ENCODE measurements at places on chromosomes 12 and 14.

DNA sequence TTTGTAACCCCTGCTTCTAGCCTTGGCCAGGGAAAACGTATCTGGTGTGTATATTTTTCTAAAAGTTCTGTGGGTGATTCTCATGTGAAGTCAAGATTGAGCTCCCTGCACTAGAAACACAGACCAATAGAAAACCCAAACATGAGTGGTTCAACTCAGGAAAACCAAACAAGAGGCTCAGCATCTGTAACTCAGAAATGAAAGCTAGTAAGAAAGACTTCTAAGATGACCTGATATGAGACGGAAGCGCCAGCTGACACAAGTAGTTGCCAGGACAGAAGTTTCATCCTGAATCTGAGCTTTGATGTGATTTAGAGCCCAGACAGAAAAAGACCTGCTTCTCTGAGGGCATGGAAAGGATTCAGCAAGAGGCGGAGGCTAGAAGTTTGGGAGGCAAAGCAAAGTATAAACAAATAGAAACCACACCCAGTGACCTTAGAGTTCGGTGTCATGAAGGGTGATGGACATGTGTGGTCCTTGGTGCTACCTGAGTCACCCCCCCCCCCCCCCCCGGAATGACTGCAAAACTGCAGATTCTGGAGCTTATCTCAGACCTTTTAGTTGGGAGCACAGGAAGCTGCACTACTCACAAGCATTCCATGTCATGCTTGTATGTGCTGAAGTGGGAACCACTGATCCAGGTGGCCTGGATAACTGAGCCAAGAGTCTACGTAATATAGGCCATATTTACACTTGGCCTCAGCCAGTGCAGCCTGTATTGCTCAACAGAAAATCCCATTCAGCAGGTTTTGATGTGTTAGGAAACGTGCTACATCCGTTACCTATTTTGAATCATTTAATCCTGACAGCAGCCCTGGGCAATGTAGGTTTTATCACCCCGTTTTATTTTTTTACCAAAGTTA is 191.3 kb downstream of the ANO6 start:
- peak; percentile 34 for DNase-seq

- no peak for DNase-seq
Measured at GRCh38 chr12:17793854-17794253, 296.1 kb downstream of the RERGL start.

GRCh38 chr12:59396919-59397318 is 198.9 kb upstream of the SLC16A7 start:
- no peak for DNase-seq

DNA sequence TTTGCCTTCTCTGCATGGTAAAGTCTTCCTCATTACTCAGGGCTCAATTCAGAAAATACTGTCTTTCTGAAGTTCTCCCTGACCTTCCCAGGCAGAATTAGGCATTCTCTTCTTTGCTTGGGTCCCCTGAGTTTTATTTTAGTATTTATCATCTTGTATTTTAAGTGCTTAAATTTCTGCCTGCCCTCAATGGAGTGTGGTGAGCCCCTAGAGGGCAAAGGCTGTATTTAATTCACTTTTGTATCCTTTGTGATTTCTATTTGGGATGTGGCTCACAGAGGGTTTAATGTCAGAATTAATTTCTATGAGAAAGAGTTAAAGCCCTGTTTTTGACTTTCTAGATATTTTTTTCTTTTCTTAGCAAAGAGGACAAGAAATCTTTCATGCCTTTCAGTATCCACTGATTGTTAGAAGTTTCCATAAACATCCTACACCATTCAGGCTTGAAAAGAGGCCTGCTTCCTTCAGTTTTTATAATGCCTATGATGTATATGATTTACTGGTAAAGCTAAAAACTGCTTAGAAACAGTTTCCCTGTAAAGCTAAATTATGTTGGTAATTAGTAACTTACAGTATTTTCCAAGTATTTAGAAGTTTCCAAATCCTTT is 55.6 kb upstream of the PTPRB start:
- DNase-seq, result no peak

GRCh38 chr14:37251775-37252174 is 54.0 kb downstream of the MIPOL1 start:
- peak; percentile 50 for DNase-seq

DNA sequence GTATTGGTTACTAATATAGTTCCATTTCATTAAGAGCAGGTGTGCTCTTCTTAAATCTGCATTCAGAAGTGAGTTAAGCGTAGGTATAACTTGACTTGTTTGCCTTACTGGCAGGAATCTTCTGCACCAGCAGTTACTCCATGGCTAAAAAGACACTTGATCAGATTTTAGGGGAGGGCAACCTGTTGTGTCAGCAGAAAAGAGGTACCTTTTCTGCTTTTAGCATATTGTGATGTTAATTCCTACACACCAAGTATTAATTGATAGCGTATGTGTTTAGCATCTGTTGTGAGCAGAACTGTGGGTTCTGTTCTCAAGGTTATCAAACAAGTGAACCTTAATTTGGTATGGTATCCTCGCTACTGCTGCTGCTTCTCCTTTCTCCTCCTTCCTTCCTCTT is 38.3 kb downstream of the TTLL5 start:
- no peak for DNase-seq

DNA sequence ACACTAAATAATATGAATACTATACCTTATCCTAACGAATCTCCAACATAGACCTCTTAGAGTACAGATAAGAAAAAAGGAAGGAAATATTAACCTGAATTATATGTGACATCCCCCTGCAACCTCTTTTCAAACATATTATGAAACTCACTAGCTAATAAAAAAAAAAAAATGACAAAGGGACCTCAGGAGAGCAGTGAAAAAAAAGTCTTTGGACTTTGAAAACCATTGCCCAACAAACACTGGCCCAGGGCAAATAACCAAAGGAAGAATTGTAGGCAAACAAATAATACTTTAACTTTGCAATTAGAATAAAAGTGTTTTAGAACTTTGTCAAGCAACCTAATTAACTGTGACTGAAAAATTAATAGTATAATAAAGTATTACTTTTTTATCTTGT is 7.7 kb downstream of the SOX5 start:
- no peak for DNase-seq

- no peak for DNase-seq
Measured at GRCh38 chr14:103155010-103155409, 31.7 kb downstream of the TNFAIP2 start.

GRCh38 chr14:64943556-64943955 is 1.0 kb upstream of the GPX2 start:
- no peak for DNase-seq

GRCh38 chr12:25020621-25021243 is 71.8 kb upstream of the BCAT1 start:
- no peak for DNase-seq

DNA sequence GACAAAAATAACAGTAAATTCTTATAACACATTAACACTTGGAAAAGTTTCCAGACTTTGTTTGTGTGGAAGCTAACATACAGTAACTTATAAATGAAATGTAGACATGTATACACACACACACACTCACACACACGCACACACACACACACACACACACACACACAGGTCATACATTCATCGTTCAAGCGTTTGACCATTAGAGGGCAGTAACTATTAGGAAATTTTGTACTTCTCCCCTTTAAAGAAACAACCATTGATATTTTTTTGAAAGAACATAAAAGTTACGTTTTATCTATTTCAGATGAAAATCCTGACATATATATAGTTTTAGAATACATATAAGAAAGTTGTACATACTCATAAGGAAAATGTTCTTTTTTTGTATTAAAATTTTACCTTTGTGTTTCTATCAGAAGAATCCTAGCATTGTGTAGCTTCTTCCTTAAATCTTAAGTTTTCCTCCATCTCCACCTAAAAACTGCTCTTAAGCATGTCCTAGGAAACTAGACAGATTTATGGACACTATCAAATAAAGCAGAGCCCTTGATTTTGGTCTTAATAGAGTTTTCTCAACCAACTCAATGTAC is 29.0 kb downstream of the PTPRQ start:
- DNase-seq, result peak; percentile 26

DNA sequence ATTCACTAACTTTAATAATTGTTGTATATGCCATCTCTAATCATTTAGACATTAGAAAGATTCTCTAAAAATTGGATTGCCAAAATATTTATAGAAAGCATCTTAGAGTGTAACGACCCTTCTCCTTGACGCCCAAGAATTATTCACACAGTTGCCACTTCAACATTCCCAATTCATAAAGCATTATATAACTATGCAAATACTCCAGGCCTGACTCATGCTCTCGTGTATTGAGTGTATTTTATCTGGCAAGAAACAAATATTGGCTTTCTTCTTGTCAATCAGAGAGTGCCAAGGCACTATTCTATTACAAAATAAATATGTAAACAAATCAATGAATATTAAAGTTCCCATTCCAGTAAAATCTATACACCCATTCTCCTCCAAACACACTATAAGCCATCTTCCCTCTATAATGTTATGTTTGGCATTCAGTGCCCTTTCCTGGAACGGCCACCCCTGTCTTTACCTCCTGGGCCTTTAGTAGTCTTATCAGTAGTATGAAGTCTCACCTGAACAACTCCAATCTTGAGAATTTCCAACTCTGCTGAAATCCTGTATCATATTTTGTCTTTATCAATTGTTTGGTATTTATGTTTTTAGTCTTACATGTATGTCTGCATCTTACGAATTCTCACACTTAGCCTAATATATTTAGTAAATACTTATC is 182.6 kb downstream of the PIK3C2G start:
- DNase-seq, result no peak

DNA sequence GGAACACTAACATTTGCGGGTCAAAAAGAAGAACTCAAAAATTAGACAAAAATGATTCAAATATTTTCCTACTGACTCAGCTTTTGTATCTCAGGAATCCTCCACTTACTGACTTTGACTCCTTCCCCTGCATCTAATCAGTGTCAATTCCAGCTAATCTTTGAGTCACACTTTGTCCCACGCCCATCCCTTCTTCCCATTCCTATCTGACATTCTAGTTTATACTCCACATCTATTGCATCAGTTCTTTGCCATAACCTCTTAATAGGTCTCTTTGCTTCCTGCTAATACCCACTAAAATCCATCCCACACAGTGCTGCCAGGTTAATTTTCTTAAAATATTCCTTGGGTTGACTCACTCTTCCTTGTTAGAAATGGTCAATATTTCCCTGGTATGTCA is 19.1 kb downstream of the BBS10 start:
- DNase-seq, result no peak

DNA sequence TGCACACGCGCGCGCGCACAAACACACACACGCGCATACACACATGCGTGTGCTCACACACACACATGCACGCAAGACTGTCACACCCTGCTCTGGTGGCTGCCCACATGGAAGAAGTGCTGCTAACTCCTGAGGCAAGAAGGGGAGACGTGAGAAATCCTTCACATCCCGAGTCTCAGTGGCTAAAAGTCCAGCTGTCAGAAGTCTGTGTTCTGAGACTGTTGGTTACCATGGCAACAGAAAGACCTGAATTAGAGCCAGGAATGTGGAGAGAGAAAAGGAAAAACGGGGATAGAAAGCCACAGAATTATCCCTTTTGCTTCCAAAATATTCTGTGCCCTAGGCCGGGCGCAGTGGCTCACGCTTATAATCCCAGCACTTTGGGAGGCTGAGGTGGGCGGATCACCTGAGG is 71.2 kb downstream of the PPFIBP1 start:
- no peak for DNase-seq

DNA sequence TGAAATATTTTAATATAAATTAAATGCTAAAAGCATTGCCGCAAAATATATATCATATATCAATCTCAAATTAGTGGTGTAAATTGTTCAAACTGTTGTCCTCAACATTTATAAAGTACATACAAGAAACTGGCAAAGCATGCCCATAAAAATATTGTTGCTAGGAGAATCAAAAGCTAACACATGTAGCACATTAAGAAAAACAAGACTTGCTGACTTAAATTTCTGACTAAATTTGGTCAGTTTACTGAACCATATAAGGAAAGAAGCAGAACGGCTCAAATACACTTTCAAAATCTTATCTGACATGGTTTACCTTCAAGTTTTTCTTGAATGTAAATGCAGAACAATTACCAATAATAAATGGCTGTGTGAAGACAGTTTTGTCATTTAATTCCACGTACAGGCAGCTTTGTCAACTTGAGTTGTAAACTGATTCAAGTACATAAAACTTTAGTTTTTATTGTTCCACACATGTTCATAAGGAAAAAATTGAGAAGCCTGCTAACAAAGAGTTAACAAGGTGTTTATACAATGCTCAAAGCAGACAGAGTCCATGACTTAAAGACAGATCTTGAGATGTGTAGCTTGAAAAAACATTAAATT is 50.4 kb downstream of the PPP1R12A start:
- DNase-seq, result no peak

- no peak for DNase-seq
Measured at GRCh38 chr14:68896132-68896531, 83.0 kb downstream of the ACTN1 start.

DNA sequence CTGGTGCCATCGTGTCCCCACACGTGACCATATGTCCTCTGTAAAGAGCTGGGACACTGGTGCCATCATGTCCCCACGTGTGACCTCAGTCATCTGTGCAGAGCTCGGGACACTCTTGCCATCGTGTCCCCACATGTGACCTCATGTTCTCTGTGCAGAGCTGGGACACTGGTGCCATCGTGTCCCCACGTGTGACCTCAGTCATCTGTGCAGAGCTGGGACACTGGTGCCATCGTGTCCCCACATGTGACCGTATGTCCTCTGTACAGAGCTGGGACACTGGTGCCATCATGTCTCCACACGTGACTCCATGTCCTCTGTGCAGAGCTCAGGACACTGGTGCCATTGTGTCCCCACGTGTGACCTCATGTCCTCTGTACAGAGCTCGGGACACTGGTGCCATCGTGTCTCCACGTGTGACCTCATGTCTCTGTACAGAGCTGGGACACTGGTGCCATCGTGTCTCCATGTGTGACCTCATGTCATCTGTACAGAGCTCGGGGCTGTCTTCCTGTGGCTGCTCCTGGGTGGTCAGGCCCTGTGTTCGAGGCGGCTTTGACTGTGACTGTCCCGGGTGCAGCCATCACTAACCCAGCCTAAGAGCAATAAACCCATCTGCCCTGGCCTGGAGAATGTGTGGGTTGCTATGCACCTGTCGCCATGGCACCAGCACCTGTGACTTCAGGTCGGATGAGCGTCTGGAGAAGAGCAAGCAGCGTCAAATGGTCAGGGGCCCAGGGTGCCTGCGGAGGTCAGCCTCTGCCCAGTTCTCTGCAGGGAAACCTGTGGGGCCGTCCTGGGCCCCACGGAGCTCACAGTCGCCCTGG is 334.4 kb downstream of the ADGRD1 start:
- no peak for DNase-seq

All from NCI-H774 (cell line).